Effector CD4-positive, alpha-beta T cell (primary cell): ENCODE measurements at places on chromosomes 1 and 21.

DNA sequence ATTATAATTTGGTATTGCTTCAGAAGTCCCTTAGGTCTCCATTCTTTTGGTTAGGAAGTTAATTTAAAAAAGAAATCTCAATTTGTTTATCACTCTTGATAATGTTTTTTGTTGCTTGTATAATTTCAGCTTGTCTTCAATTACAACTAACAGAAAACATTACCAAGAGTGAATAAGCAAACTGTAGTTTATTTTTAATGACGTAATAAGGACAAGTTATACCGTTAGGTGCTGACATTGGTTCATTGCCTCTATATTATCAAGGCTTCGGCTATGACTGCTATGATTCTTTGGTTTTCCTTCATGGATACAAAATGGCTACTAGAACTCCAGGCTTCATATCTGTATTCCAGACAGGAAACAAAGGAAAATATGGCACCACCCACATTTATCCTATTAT is 220.6 kb downstream of the PTGER3 start:
- no peak for DNase-seq

- DNase-seq, result no peak
These were observed 6.0 kb upstream of the SDC3 start for GRCh38 chr1:30914587-30914922.

DNA sequence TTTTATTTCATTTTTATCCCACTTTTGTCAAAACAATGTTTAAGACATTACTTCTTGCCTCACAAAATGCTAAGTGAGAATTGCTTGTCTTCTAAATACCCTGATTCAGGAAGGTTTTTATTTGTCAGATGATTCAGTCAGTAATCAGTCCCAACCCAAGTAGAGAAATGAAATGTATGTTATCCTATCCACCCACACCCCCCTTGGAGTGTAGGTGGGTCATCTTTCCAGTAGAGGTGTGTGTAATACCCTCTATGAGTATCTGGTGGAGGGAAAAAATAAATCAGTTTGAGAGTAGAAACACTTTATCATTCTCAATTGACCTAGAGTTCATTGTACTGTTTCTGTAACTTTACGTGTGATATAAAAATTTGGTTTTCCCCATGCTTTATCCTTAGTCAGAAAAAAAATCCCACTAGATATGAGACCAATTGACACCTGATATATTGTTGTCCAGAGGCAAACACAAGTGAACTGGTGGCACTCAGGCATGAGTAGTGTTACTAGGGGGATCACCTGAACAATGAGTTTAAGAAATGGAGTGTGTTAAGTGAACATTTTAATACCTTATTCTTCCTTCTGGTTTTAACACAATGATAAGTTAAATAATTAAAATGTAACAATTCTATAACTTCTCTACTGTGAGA is 153.8 kb upstream of the C1orf105 start:
- DNase-seq, result no peak

- no peak for DNase-seq
These were observed 69.2 kb downstream of the NME7 start for GRCh38 chr1:169298441-169298840.

- DNase-seq, result peak; percentile 32
These were observed 816 bp downstream of the EDEM3 start for GRCh38 chr1:184753608-184754475.

DNA sequence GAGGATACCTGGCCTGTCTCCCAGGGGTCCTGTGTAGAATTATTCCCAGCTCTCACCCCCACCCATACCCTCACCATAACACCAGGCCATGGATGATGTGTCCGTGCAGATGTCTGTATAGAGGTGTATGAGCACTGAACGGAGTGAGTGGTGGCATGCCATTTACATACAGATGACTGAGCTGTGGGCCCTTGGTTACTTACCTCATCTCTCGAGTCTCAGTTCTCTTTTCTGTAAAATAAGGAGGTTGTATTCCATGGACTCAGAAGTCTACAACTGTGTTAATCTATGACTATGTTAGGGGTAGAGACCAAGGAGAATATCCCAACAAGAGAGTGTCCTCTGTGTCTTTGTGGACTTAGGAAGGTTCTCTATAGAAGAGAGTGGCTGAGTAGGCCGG is 65.6 kb upstream of the CD1D start:
- DNase-seq, result no peak

- no peak for DNase-seq
These were observed 7.2 kb upstream of the EPS15 start for GRCh38 chr1:51526248-51526647.

DNA sequence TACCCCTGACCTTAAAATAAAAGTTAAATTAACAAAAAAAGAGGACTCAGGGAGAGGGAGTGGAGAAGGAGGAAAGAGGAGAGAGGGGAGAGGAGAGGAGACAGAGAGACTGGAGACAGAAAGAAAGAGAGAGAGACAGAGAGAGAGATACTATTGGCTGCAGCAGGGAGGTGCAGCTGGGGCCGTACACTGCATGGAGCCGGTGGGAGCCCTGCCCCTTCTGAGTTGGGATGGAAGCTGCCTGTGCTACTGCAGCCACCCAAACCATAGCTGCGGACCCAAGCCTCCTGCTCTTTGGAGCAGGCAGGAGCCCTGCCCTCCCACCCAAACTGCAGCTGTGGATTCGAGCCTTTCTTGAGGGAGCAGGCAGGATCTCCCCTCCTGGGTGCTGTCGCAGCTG is 32.7 kb upstream of the HP1BP3 start:
- DNase-seq, result no peak

DNA sequence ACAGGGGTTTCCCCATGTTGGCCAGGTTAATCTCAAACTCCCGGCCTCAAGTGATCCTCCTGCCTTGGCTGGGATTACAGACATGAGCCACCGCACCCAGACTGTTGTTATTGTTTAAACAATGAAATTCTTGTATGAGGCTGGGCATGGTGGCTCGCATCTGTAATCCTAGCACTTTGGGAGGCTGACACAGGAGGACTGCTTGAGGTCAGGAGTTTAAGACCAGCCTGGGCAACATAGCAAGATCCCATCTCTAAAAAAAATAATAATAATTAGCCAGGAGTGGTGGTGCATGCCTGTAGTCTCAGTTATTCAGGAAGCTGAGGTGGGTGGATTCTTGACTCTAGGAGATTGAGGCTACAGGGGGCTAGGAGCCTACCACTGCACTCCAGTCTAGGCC is 6.7 kb upstream of the WDTC1 start:
- DNase-seq, result no peak

DNA sequence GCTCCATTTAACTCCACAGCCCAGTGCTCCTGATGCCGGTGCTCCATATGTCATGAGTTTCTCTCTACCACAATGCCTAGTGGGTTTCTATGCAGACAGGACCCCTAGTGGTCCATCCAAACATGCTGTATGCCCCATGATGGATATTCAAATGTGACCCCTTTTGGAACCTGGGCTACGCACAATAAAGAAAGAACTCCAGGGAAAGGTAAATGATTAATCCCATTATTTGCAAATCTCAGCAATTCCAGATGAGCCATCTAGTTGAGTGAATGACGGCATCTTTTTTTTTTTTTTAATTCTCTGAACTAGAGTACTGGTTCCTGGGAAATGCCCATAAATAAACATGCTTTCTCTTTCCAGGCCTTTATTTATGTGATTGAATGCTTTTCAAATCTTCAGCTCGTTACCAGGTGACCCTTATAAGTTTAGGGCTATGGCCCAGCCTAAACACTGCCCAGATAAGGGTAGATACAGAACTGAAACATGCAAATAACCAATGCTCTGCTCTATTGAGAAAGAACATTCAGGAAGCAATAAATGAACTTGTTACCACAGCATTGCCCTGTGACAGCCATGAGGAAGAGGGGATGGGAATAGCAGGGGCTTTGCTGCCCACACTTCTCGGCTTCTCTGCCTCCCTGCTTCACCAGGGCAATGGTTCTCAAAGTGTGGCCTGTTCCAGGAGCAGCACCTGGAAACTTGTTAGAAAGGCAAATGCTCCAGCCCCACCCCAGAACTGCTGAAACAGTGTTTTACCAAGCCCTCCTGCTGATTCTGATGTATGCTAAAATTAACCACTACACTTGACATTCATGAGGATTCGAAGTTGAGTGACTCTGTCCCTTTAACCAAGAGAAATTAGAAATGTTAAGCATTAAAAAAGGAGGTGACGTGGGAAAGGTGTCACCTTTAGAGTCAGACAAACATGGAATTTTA is 151.7 kb downstream of the SEC16B start:
- no peak for DNase-seq

GRCh38 chr1:8314346-8315280 is 3.3 kb upstream of the SLC45A1 start:
- DNase-seq, result peak; percentile 37

DNA sequence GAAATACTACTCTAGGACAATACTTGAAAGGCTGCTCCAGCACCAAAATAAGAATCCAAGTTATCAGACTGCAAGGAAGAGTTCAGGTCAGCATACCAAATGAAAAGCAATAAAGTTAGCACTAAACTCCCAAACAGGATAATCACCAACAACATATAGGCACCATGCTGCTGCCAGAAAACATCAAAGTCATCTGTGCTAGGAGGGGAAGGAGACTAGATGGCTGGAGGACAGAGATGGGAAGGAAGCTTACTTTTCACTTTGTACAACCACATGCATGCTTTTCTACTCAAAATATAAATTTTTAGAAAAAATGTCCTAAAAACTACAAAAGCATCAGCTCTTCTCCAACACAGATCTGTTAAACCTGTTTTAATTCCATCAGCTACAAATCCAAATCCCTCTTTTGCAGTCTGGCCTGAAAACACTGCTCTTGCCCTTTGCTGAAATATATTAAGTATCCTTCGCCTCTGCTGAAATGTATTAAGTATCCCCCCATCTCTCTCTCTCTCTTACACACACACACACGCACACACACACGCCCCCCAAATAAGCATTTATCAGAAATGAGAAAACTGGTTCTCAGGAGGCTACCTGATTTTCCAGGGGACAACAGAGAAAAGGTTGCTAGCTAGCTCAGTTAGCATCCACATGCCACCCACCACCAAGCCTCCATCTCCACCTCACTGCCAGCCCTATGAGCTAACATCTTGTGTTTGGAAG is 1.5 kb downstream of the GATAD2B start:
- DNase-seq, result no peak

DNA sequence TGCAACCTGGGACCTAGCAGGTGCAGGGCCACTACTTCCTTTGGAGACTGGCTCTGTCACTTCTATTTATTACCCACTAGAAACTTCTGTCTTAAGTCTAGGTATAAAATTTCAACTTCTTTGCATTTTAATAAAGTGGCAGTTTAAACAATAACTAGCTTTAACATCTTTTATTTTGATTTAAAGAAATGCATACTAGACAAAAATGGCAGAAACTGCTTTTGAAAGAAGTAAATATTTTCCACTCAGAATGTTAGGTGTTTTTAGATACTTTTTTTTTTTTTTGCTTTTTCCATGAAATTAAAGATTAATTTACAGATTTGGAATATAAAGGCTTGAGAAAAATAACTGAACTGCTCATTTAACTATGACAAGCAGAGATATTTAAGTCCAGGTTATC is 1477.6 kb downstream of the KCNT2 start:
- DNase-seq, result no peak

- DNase-seq, result no peak
These were observed 331.6 kb upstream of the BRINP3 start for GRCh38 chr1:190809312-190809711.

DNA sequence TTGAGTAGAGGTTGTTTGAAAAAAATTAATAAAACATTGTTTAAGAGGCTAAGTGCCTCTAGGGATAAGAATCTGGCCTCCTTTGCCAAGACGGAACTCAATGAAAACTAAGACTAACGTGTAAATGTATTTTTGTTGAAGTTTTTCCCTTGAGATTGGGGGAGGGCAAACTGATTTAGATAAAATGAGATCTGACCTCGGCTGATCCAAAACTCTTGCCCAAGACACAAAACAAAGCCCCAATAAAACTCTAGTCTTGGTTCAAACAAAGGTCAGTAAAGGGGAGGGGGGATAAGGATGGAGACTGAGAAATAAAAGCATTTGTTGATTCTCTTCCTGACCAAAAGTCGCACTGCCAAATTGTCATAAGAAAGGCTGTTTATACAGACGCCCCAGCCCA is 134.8 kb upstream of the DPT start:
- no peak for DNase-seq

DNA sequence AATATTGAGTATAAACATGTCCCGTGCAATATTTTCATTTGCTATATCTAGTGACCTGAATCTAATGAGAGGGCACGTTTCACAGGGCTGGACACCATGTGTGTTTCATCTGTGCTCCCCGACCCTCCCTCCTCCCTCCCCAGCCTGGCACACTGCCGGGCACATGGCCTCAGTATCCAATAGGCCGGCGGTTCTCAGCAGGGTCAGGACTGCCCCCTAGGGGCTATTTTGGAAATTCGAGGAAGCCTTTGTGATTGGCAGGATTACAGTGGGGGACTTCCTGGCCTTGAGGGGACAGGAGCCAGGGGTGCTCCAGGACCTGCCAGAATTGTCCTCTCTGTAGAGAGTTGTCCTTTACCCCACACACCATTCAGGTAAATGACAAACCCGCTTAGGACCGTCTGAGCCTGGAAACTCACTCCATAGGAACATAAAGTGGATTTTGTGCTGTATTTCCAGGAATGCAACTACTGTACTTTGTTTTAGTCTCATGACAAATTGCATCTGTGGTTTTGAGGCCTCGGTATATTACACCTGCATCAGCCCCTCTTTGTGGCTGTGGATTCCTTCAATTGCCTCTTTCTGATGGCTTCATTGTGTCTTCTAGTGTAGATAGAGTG is 109.5 kb upstream of the SIM2 start:
- DNase-seq, result no peak

- DNase-seq, result no peak
These were observed 313.9 kb downstream of the BARHL2 start for GRCh38 chr1:90402893-90403849.

- no peak for DNase-seq
These were observed 184.5 kb downstream of the DHRS3 start for GRCh38 chr1:12433323-12434053.

GRCh38 chr1:64960731-64961130 is 5.6 kb downstream of the JAK1 start:
- no peak for DNase-seq

- no peak for DNase-seq
These were observed 586.4 kb downstream of the DPYD start for GRCh38 chr1:97334454-97334853.

GRCh38 chr1:244839656-244840055 is 4.2 kb downstream of the COX20 start:
- no peak for DNase-seq

DNA sequence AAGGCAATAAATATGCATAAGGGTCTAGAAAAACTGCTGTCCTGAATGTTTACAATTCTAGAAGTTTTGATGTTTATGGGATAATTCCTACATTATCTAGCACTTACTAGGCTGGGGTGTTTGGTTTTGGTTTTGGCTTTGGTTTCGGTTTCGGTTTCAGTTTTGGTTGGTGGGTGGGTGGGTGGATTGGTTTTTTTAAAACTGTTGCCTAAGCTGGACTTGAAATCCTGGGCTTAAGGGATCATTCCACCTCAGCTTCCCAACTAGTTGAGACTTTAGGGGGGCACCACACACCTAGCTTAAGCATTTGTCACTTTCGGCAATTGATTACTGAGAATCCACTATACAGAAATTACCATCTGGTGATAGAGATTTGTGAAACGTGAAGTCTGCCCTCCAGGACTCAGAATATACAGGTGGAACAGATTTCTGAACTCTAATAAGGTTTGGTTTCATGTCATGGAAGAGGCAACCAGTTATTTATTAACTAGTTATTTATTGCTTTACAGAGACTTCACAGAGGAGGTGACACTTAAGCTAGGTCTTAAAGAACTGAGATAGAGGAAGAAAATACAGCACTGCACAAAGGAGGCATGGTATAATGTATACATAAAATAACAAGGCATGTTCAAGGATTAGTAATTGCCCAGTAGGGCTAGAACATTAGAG is 69.6 kb downstream of the PIK3R3 start:
- no peak for DNase-seq
